ENCODE measurements at places on chromosomes 3 and 15. TPM values are rescaled to one million over a fixed set of nuclear protein-coding genes. Genes with fewer than 3 reads are reported as not detected.

IQCF6 gene
- not detected for total RNA-seq

CLDN18 gene
- not detected for total RNA-seq

PP2D1 gene
- not detected for total RNA-seq

A4GNT gene
- total RNA-seq, result not detected

CFAP20DC gene
- 1.7 TPM for total RNA-seq

P2RY1 gene
- total RNA-seq, result 0.32 TPM

THPO gene
- total RNA-seq, result 0.86 TPM

KNSTRN gene
- total RNA-seq, result 49.2 TPM

ADAMTSL3 gene
- under 0.01 TPM for total RNA-seq

FAM81A gene
- total RNA-seq, result under 0.01 TPM

PLSCR4 gene
- total RNA-seq, result 13.5 TPM

GP9 gene
- total RNA-seq, result not detected

STARD9 gene
- 9.1 TPM for total RNA-seq

TUSC7 gene
- total RNA-seq, result not detected

SLC24A5 gene
- total RNA-seq, result not detected

MRAS gene
- 46.4 TPM for total RNA-seq

CGNL1 gene
- total RNA-seq, result 0.43 TPM

AHSG gene
- total RNA-seq, result not detected

ZPLD1 gene
- 0.43 TPM for total RNA-seq

GPR171 gene
- total RNA-seq, result not detected

ROPN1 gene
- not detected for total RNA-seq

CSTA gene
- total RNA-seq, result not detected

TTLL13 gene
- total RNA-seq, result under 0.01 TPM

RBP2 gene
- total RNA-seq, result not detected

GCNT3 gene
- under 0.01 TPM for total RNA-seq

IL17RB gene
- total RNA-seq, result 0.32 TPM

TMEM158 gene
- 22.9 TPM for total RNA-seq

SLC49A4 gene
- 27.1 TPM for total RNA-seq

MYEF2 gene
- total RNA-seq, result 6.9 TPM

ESYT3 gene
- total RNA-seq, result under 0.01 TPM

CD96 gene
- 0.32 TPM for total RNA-seq

EEF1AKMT4 gene
- total RNA-seq, result 3.9 TPM

EPHB3 gene
- 3.5 TPM for total RNA-seq

CHAC1 gene
- 62.2 TPM for total RNA-seq

RNU5B-1 gene
- not detected for total RNA-seq

SERPINI2 gene
- not detected for total RNA-seq

GHSR gene
- total RNA-seq, result not detected

NME9 gene
- total RNA-seq, result not detected
